ENCODE measurements at places on chromosomes 3 and 15. TPM values are rescaled to one million over a fixed set of nuclear protein-coding genes. Genes with fewer than 3 reads are reported as not detected.

Gene LMAN1L
- not detected for total RNA-seq

Gene CLDN16
- total RNA-seq, result not detected

Gene PLSCR5
- not detected for total RNA-seq

Gene GP9
- total RNA-seq, result not detected

Gene MYO9A
- total RNA-seq, result 27.5 TPM

Gene GHSR
- total RNA-seq, result not detected

Gene ARHGAP31
- total RNA-seq, result 8.9 TPM

Gene IMPG2
- not detected for total RNA-seq

Gene CPNE9
- not detected for total RNA-seq

Gene COL7A1
- total RNA-seq, result 5.1 TPM

GRCh38 chr3:61617651-61618050 is 56.3 kb downstream of the PTPRG start:
- no peaks in the 10 kb centered on the region for H3K4me1 ChIP-seq
- no peaks in the 10 kb centered on the region for H3K36me3 ChIP-seq
- H3K4me3 ChIP-seq, result no peak overlapping the region

GRCh38 chr3:120093911-120094775 is at the start of gene GSK3B:
Gene GSK3B, minus strand, starts transcription at chr3:120094447. Its CDS starts 1,013 bp downstream, at chr3:120093434.
- H3K4me3 ChIP-seq, result peak within 1 kb of the TSS; percentile 89
- peak within 1 kb of the TSS; percentile 100 for H3K27ac ChIP-seq
- peak; percentile 80 for DNase-seq
- peaks cover 12% of the 10 kb centered on the region for H3K4me1 ChIP-seq
- H3K36me3 ChIP-seq, result no peaks in the 10 kb centered on the region
- H3K27me3 ChIP-seq, result no peaks in the 10 kb centered on the region

GRCh38 chr3:187888701-187889100 is 143.4 kb upstream of the BCL6 start:
- no peak overlapping the region for H3K27ac ChIP-seq
- DNase-seq, result no peak
- no peaks in the 10 kb centered on the region for H3K27me3 ChIP-seq
- no peaks in the 10 kb centered on the region for H3K4me1 ChIP-seq

DNA sequence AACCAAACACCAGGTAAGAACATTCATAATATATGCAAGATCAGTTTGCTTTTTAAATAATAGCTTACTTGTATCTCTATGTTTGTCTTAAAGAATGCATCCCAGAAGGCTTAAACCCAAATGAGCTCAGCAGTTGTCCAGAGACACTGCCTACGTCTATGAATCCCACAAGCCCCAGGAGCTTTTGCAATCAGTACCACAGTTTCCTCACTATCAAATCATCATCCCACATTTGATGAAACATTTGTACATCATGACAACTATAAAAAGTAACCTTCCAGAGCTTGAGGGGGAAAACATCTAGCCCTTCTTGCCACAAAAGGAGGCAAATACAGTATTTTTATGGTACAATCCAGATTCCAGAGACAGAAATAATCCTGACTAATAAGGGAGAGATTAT is 63.7 kb downstream of the ATP8B4 start:
- no peaks in the 10 kb centered on the region for H3K27me3 ChIP-seq
- H3K36me3 ChIP-seq, result no peaks in the 10 kb centered on the region
- no peak for DNase-seq
- H3K4me3 ChIP-seq, result no peak overlapping the region
- no peaks in the 10 kb centered on the region for H3K4me1 ChIP-seq

- no peak overlapping the region for H3K27ac ChIP-seq
- no peak overlapping the region for H3K4me3 ChIP-seq
- DNase-seq, result no peak
- no peaks in the 10 kb centered on the region for H3K4me1 ChIP-seq
Measured at GRCh38 chr3:8499181-8499611, 2.4 kb upstream of the LMCD1 start.

DNA sequence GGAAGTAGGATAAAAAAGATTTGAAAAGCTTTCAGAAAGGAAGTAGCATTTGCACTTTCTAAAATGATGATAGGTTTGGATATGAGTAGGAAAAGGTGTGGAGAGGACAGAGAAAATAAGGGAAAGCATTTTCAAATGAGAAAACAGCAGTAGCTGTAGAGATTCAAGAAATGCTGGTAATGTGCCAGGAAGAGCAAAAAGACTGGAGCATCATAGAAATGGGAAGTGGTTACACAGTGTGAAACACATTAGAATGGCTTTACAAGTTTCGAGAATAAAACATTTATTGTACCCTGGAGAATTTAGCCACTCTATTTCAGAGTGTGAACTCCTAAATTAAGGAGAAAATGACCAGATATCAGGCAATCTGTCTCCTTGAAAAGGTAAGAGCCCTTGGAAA is 108.3 kb upstream of the CHL1 start:
- no peaks in the 10 kb centered on the region for H3K27me3 ChIP-seq
- no peaks in the 10 kb centered on the region for H3K4me1 ChIP-seq
- no peak overlapping the region for H3K4me3 ChIP-seq
- no peak for DNase-seq
- H3K36me3 ChIP-seq, result no peaks in the 10 kb centered on the region

GRCh38 chr3:112308151-112308911 is 14.3 kb upstream of the SLC9C1 start:
- no peak overlapping the region for H3K4me3 ChIP-seq
- no peaks in the 10 kb centered on the region for H3K27me3 ChIP-seq
- no peak for DNase-seq
- no peaks in the 10 kb centered on the region for H3K4me1 ChIP-seq
- no peaks in the 10 kb centered on the region for H3K36me3 ChIP-seq
- H3K27ac ChIP-seq, result no peak overlapping the region

GRCh38 chr3:118472586-118472985 is 562.1 kb downstream of the IGSF11 start:
- H3K4me1 ChIP-seq, result no peaks in the 10 kb centered on the region
- no peak overlapping the region for H3K27ac ChIP-seq
- no peaks in the 10 kb centered on the region for H3K36me3 ChIP-seq
- H3K27me3 ChIP-seq, result no peaks in the 10 kb centered on the region
- no peak overlapping the region for H3K4me3 ChIP-seq

DNA sequence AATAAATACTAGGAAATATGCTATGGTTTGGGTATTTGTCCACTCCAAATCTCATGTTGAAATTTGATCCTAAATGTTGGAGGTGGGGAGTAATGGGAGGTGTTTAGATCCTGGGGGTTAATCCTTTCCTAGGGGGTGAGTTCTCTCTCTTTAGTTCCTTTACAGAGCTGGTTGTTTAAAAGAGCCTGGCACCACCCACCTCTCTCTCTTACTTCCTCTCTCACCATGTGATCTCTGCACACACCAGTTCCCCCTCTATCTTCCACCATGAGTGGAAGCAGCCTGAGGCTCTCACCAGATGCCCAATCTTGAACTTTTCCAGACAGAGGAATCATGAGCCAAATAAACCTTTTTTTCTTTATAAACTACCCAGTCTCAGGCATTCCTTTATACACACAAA is 10.5 kb downstream of the SLC24A5 start:
- H3K4me3 ChIP-seq, result no peak overlapping the region
- no peak for DNase-seq
- H3K27me3 ChIP-seq, result no peaks in the 10 kb centered on the region

DNA sequence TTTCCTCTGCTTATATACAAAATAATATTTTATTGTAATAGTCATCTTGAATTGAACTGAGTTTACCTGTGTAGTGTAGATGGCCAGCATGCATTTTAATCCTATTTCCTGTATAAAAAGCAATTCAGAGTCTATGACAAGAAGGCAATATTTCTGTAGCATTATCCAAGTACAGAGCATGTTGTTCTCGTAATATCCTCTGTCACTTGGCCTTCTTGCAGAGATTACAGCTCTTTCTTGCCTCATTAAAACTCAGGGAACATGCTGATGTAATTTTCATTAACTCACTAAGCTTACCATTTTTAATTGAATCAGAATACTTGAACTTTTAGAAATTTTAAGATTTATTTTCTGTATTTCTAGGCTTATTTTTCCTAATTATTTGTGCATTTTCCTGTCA is 203.3 kb upstream of the AGTR1 start:
- no peaks in the 10 kb centered on the region for H3K36me3 ChIP-seq
- DNase-seq, result no peak
- H3K4me3 ChIP-seq, result no peak overlapping the region

GRCh38 chr3:249587-250262 is 53.2 kb downstream of the CHL1 start:
- no peaks in the 10 kb centered on the region for H3K4me1 ChIP-seq
- H3K27me3 ChIP-seq, result no peaks in the 10 kb centered on the region
- no peak overlapping the region for H3K4me3 ChIP-seq
- H3K27ac ChIP-seq, result no peak overlapping the region

GRCh38 chr3:28915741-28916500 is 364.9 kb upstream of the RBMS3 start:
- H3K4me3 ChIP-seq, result no peak overlapping the region
- no peaks in the 10 kb centered on the region for H3K27me3 ChIP-seq
- H3K4me1 ChIP-seq, result no peaks in the 10 kb centered on the region
- H3K36me3 ChIP-seq, result no peaks in the 10 kb centered on the region
- peak; percentile 21 for DNase-seq

DNA sequence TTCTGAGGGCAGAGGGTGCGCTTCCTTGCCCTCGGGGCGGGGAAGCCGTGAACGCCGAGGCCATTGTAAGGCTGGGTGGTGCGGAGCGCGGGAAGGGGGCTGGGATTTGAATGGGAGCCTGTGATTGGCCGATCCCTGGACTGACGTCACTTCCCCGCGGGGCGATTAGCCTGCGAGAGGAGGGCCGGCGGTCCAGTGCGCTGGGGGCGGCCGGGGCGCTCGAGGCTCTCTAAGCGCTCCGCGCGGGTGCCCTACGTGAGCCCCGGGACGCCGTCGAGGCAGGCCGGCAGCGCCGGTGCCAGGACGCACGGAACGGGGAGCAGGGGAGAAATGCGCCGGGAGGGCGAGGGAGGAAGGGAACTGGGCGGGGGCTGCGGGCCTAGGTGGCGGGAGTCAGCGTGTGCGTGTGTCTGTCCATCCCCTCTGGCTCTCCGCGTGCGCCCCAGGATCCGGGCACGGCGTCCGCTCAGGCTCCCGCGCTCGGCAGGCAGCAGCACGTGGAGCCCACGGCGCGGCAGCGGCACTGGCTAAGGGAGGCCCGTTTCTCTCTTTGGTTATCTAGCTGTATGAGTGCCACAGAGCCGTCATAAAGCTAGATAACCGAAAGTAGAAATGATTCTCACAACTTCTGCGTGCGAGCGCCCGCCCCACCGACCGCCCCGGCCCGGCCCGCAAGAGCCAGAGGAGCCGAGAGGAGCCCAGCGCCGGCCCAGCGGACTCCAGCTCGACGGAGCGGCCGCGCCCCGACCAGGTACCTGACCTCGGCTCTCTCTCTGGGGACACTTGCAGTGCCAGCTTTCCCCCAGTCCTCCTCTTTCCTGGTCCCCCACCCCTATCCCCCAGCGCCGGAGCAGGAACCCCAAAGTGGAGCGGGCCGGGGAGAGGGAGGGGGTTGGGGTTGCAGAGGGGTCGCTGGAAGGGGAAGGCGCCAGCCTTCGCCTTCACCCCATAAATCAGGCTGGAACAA is 33.1 kb upstream of the POLG start:
- H3K4me1 ChIP-seq, result peaks cover 4% of the 10 kb centered on the region
- H3K27ac ChIP-seq, result no peak overlapping the region
- peak overlapping the region; percentile 8 for H3K4me3 ChIP-seq

- H3K27me3 ChIP-seq, result no peaks in the 10 kb centered on the region
- H3K36me3 ChIP-seq, result no peaks in the 10 kb centered on the region
- no peak overlapping the region for H3K4me3 ChIP-seq
- H3K27ac ChIP-seq, result no peak overlapping the region
- DNase-seq, result no peak
Measured at GRCh38 chr3:98233468-98233867, 30.6 kb upstream of the OR5H6 start.

- H3K27me3 ChIP-seq, result no peaks in the 10 kb centered on the region
- no peak overlapping the region for H3K4me3 ChIP-seq
- no peaks in the 10 kb centered on the region for H3K36me3 ChIP-seq
- no peaks in the 10 kb centered on the region for H3K4me1 ChIP-seq
Measured at GRCh38 chr3:112653881-112654300, 12.9 kb upstream of the CCDC80 start.

Measured in colonic mucosa (tissue), 4 donors.